ENCODE measurements at places on chromosomes 2 and 18.
A peak's percentile ranks its signal among the peaks of the same experiment; 100 is the strongest.

- DNase-seq, result peak; percentile 66
Measured at GRCh38 chr2:207502577-207503198, 27.1 kb upstream of the CREB1 start.

- no peak for DNase-seq
Measured at GRCh38 chr2:212473211-212473610, 65.4 kb downstream of the ERBB4 start.

DNA sequence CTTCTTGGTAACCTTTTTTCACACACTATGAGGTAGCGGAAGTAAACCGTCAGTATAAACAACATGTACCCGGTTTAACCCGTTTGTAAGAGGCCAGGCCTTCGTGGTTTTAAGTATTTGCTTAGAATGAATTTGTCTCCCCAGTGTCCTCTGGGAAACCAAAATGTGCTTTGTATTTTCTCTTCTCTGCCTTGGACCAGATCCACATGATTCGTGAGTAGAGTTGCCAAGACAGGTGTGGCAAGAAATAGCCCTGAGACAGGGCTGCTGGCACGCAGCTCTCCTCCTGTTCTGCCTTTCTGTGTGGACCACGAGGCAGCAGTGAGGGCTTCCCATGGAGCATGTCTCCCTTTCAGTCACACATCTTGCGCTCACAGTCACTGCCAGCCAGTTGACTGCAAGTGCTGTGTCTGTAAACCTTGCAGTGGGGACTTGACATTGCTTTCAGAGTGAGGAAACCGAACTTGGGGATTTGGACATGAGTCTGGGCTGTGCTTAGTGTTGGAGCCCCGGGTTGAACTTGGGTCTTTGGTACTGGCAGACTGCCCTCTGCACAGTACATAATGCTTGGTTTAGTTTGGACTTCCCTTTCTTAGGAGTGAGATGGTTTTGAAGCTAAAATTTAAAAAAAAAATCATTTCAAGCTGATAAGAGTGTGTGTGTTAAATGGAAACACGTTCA is 19.1 kb downstream of the BCL2L11 start:
- DNase-seq, result no peak

DNA sequence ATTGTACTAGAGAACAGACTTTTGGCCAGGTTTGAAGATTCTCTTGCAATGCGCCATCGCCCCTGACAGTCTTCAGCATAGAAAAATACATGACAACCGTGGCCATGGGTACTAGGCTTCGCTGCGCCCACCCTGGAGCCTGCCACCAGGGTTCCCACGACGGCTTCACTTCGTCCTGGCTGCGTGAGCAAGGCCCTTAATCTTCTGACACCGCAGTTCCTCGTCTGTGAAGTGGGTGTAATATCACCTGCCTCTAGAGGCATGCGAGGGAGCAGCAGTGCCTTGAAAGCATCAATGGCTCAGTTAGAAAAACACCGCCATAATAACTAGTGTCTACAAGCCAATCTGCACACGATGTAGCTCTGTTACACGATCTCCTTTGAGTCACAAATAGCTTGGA is 175.2 kb upstream of the HS6ST1 start:
- DNase-seq, result no peak

DNA sequence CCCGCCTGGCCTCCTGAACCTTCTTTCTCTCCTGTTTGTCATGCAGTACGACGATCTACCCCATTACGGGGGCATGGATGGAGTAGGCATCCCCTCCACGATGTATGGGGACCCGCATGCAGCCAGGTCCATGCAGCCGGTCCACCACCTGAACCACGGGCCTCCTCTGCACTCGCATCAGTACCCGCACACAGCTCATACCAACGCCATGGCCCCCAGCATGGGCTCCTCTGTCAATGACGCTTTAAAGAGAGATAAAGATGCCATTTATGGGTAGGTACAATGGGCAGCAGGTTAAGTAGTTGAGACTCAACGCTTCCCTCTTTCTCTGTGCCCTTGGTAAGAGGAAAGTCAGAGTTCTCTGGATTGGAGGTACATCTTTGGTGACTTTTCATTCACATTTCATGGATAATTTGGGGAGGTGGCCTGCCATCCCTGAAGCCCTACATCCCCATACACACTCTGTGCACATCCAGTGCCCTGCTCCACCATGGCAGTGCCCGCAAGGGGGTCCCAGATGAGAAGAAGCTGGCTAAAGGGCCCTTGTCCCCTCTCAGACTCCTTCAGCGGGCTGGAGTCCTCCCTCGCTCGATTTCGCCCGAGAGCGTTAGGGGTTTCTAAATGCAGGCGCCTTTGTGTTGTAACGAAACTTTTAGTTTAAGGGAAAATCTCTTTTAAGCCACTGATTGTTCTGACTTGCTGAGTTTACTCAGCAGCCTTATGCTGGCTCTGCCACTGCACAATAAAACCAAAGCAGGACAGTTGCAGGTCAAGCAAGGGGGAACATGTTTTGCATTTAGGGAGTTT is 3.0 kb downstream of the MEIS1 start:
- peak; percentile 74 for DNase-seq

All from pons (tissue), 1 donor.